SW480 (cell line): ENCODE measurements at places on chromosomes 1 and 21.

DNA sequence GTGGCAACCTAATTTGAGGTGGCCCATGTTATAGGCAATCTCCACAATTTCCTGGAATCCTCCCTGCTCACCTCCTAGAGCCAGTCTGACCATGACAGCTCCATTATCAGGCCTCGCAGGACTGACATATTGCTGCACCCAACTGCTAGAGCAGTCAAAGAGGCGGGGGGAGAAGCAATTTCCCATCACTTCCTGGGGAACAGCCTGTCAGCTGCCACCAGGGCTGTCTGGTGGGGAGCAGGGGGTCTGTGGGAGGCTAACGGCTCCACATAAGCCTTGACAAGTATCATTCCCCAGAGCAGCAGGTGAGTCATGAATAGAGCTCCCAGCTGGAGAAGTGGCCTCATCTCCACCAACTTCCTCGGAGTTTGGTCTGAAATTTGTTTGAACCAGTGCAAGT is 322.9 kb downstream of the MATN1 start:
- DNase-seq: no peak

DNA sequence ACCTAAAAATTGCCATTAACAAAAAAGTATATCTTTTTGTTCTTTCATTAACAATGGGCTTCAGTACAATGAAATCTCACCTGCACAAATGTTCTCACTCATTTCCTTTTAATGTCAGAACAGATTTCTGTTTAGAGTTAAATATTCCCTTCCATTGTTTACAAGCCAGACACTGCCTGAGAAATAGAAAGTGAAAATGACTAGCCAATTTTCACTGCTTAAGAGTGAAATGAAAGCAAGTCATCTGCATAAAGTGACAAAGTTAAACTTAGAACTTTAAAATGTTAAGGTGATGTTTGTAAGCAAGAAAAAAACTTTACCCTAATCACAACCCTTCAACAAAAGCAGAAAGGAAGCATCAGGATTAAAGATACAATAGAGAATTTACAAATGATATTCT is 27.5 kb downstream of the COA6 start:
- no peak for DNase-seq

GRCh38 chr1:21384620-21385019 is 55.3 kb upstream of the NBPF3 start:
- DNase-seq: no peak

DNA sequence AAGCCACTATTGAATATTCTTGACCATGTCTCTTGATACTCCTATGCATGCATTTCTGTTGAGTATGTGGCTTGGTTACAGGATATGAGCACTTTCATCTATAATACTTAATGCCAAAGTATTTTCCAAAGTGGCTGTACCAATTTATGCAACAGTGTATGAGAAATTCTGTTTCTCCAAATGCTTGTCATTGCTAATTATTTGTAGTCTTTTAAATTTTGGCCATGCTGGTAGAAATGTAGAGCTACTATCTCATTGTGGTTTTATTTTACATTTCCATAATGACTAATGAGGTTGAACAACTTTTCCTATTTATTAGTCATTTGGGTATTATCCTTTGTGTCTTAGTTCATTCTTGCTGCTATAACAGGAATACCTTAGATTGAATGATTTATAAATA is 71.4 kb upstream of the TSPAN2 start:
- DNase-seq: no peak

- peak; percentile 46 for DNase-seq
Observed at GRCh38 chr1:218674280-218674773, 329.2 kb downstream of the TGFB2 start.

- no peak for DNase-seq
Observed at GRCh38 chr1:113027007-113027406, 46.0 kb upstream of the LRIG2 start.

DNA sequence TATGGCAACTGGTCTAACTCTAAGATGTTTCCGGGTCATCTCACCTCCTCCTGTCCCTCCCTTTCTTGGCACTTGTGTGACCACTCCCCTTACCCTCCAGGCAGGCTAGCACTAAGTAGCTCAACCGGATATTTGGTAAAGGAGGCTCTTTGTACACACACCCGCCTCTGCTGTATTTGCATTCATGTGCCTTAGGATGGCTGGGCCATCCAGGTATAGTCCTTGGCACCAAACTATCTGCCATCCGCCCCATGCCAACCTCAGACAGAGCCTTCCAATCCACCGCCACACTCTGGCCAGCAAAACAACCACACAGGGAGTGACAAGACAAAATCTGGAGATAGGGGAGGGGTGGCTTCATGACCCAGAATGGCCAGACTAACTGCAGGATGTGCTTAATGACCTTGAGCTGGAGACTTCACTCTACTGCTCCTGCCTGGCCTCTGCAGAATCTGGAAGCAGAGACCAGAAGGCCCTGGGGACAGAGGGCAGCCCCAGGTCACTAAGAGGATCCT is 59.5 kb downstream of the CDK18 start:
- no peak for DNase-seq

GRCh38 chr1:16498573-16499413 is 15.3 kb downstream of the RNU1-1 start:
- DNase-seq: peak; percentile 77

GRCh38 chr1:233410906-233411305 is 83.4 kb downstream of the MAP3K21 start:
- DNase-seq: no peak

- DNase-seq: no peak
Observed at GRCh38 chr21:42617486-42617885, 35.9 kb upstream of the PDE9A start.

DNA sequence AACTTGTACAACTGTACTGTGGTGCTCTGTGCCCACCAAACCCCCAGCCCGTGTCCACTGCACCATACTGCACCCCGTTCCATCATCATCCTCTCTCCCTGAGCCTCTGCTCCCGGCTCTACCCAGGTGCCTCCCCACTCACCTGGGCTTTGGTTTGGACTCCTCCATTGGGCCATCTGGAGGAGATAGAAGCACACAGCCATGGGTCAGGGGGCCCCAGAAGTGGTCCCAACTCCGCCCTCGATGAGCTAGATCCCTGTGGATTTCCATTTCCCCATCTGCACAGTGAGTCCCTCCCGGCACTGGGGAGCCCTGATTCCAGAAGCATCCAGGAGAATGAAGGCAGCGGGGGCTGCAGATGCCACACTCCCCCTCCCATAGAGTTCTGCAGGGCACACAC is 10.8 kb downstream of the TNNT2 start:
- DNase-seq: no peak

- no peak for DNase-seq
Observed at GRCh38 chr1:19212167-19212566, 2.1 kb upstream of the UBR4 start.

DNA sequence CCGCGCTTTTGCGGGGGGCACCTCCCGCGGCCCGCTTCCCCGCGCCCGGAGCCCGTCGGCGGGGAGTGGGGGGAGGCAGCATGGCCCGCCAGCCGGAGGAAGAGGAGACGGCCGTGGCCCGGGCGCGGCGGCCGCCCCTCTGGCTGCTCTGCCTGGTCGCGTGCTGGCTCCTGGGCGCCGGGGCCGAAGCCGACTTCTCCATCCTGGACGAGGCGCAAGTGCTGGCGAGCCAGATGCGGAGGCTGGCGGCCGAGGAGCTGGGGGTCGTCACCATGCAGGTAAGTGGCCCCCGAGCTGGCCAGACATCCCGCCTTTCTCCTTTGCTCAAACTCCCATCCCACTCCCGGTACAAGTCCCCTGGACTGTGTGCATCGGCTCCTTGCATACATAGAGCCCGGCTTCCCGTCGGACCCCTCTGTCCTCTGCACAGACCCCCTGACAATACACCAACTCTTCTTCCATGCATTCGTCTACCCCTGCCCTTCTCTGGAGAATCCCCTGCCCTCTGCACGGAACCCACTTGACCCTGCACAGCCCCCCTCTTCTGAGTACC is 812 bp downstream of the CACHD1 start:
- DNase-seq: peak; percentile 31

- DNase-seq: peak; percentile 47
Observed at GRCh38 chr1:16046842-16047241, 3.3 kb downstream of the CLCNKB start.

GRCh38 chr1:167776151-167776550 is 54.4 kb downstream of the MPZL1 start:
- DNase-seq: no peak

DNA sequence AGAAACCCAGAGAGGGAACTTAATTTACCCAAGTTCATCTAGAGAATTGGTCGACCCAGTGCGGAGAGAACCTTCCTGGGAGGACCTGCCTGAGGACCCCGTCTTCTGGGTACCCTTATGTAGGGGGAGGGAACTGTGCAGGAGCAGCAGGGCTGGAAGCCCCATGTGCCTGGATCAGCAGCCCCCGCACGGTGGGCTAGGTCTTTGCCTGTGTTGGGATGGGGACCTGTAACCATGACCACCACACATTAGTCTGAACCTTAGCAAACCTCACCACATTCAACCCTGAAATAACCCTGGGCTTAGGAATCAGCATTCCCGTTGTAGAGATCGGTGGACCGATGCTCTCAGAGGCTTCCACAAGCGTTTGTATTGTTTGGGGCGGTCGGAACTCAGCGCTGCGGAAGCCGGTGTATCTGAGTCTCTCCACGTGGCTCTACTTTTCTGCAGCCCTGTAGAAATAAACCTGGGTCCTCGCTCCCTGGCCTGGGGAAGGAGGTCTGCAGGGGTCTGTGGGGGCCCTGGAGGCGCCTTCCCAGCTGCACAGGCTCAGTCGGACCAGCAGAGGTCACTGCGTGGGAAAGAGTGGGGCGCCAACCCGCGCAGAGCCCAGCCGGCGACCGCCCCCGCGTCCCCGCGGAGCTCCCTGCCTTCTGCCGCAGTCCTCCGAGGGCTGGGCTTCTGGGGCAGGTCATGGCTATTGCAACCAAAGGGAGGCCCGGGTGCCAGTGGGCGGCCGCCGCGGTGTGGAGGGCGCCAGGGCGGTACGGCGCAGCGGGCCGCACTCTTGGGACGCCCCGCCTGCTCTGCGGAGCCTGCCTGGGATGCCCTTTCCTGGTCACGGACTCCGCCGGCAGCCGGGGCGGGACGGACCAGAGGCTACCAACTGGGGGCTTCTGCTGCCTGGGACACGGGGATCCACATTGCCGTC is 36.2 kb upstream of the KCNA10 start:
- peak; percentile 27 for DNase-seq

DNA sequence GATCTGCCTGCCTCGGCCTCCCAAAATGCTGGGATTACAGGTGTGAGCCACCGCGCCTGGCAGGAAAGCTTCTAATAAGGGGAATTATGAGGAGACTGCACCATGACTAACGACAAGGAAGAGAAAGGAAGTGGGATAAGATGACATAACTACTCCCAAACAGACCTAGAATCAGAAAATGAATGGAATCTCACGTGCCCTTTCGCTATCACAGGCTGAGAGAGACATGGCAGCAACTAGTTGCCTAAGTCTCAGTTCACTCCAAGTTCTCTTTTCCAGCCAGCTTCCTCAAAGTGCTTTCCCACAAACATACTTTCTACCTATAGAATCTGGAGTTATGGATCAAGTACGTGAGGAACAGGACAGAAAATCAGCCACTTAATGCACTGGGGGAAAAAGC is 2.0 kb downstream of the PI4KB start:
- DNase-seq: no peak

- DNase-seq: peak; percentile 58
Observed at GRCh38 chr1:176073524-176074157, 133.4 kb downstream of the COP1 start.

GRCh38 chr1:116503546-116504307 is 67.1 kb downstream of the CD58 start:
- DNase-seq: peak; percentile 41

DNA sequence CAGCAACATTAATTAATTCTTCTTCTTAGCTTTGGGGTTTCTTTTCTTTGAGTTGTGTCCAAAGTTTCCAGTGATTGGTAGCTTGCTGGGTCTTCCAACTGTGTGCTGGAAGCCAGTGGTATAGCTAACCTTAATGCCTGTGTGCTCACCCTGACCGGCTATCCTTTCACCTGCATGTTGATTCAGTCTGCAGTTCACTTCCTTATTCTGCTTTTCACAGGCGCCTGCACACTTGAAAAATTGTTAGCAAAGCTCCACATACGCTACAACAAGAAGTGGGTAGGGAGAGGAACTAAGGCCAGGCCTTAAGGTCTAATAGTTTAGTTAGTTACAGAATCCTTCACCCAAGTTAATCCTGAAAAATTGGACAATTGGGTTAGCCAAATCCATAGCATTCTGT is 35.7 kb downstream of the NCF2 start:
- no peak for DNase-seq

DNA sequence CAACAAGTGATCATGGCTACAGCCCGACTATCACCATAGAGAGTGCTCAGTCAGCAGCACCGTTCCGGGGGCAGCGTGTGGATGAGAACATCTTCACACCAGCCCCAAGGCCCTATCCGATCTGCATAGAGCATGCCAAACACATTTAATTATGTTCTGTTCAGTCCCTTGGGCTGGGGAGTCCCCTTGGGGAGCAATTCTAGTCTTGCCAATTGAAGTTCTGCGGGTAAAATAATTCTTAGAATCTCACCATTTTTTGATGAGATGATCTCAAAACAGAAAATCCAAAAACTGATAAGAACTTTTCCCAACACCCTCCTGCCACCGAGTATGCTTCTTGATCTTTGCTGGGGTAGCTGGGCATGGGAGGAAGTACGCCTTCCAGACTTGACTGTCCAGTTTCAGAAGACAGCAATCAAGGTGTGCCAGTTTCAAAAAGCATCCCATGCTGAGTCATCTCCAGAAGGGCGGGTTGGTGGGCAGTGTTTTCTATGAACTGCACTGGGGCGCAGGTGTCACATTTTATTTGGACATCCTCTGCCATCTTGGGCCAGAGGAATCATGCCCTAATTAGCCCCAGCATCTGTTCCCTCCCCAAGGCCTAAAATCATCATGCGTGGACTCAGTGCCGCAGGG is 20.8 kb upstream of the PTPRF start:
- no peak for DNase-seq

DNA sequence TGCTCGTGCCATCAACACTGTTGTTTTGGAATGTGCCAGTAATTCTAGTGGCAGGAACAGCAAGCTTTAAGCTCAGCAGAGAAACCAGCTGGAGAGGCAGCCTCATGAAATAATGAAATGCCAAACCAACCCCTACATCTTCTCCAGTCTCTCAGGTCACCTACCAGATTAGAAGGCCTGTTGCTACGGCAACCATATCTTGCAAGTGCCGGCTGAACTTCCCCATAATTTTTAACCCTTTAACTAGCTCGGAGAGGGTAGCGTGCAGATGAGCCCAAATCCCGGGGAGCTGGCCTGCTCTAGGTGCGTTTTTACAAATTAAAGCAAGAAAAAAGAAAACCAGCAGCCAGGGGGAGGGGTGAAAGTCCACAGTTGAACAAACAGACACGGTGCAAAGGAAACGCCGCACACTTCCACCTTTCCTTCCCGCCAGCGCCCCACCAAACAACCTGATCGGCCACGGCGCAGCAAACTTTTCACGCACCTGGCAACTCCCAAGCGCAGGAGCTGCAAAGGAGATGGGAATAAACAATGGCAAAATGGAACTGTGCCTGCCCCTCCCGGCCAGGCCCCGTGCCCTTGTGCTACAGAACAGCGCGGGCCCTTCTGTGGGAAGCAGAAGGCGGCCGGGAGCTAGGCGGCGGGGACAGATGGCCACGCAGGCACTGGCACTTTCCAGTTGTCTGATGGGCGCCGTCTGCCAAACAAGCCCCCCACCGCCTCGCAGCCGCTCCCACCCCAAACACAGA is 50.1 kb downstream of the SSBP3 start:
- no peak for DNase-seq

GRCh38 chr1:179860652-179861051 is 17.0 kb downstream of the TOR1AIP2 start:
- no peak for DNase-seq
